Activated CD4-positive, alpha-beta T cell treated with anti-CD3 and anti-CD28 coated beads, Interleukin-2, amount 10 ng/mL, durations not matched to agents 24 days and 14 days (primary cell): ENCODE measurements at places on chromosomes 1 and 21.

- H3K4me1 ChIP-seq, result peaks cover 9% of the 10 kb centered on the region
- H3K27ac ChIP-seq, result no peak overlapping the region
- H3K36me3 ChIP-seq, result peaks cover 56% of the 10 kb centered on the region
- DNase-seq, result no peak
- no peak overlapping the region for H3K4me3 ChIP-seq
Measured at GRCh38 chr1:100077531-100077930, 55.2 kb downstream of the SASS6 start.

DNA sequence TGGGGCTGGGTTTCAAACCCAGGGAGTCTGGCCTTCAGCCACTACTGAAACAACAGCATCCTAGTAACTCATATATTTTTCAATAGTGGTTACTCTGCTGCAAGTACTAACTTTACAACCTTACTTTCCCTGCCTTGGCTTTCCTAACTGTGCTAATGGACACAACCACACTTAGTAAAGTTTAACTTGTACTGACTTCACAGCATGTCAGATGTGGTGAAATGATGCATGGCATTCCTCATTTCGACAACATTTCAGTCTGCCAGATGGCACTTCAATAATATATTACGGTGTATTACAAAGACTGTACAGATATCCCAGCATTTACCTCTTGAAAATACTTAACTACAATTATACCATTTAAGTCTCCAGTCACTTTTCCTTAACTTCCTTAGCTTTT is 27.8 kb downstream of the LRRC7 start:
- no peaks in the 10 kb centered on the region for H3K4me1 ChIP-seq
- DNase-seq, result no peak
- H3K27ac ChIP-seq, result no peak overlapping the region
- H3K36me3 ChIP-seq, result no peaks in the 10 kb centered on the region

DNA sequence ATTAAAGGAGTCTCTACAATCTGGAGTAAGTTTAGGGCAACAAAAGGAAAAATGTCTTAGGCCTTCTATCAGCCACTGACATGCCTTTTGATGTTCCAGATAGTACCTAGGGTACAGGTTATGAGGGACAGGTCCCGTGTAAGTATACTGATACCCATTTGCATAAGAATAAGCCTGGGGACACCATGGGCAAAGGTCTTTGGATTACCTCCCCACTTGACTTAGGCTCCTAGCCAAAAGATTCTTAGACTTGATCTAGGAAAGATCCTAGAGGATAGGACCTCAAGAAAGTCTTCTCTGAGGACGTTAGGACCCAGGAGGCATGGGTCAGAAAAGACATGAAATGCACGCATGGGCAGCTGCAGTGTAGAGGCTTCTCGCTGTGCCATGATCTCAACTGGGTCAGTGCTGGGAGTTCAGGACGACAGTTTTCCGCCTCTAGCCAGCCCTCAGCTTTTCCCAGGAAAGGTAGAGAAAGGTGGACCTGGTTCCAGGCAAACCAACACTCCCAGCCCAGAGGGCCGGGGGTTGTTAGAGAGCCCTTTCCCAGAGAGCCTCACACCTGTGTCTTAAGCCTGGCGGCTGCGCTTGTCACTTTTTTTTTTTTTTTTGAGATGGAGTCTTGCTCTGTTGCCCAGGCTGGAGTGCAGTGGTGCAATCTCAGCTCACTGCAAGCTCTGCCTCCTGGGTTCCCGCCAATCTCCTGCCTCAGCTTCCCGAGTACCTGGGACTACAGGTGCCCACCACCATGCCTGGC is 26.6 kb downstream of the MSTO1 start:
- peak overlapping the region; percentile 92 for H3K4me3 ChIP-seq
- peaks cover 16% of the 10 kb centered on the region for H3K4me1 ChIP-seq
- no peaks in the 10 kb centered on the region for H3K36me3 ChIP-seq
- no peaks in the 10 kb centered on the region for H3K27me3 ChIP-seq
- H3K27ac ChIP-seq, result peak overlapping the region; percentile 88

DNA sequence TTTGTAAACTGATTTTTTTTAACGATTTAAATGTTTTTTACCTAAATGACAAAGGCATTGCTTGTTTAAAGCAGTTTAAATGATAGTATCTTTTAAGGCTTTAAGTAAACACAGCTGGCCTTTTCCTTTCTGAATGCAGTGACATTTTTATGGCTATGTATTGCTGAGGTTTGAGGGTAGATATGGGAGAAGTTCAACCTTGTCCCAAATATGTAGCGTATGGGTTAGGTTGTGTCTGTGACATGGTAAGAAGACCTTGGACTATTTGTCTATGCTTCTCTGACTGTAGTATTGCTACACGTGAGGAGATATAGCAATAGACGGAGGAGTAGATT is 32.5 kb downstream of the PKNOX1 start:
- H3K27me3 ChIP-seq, result no peaks in the 10 kb centered on the region
- no peak for DNase-seq
- no peak overlapping the region for H3K27ac ChIP-seq
- peaks cover 2% of the 10 kb centered on the region for H3K4me1 ChIP-seq
- peaks cover 38% of the 10 kb centered on the region for H3K36me3 ChIP-seq
- H3K4me3 ChIP-seq, result no peak overlapping the region

DNA sequence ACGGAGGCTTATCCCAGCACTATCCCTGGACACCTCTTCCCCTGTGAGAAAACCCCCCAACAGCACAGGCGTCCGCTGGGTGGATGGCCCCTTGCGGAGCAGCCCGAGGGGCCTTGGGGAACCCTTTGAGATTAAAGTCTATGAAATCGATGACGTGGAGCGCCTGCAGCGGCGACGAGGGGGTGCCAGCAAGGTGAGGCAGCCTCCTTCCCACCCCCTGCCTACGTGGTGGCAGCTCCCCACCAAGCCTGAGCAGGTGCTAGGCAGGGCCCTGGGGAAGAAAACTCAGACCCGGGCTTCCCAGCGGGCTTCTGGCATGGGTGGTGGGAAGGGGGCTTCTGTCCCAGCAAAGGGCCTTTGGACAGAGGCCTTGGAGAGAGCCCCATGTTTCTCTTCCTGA is 543.3 kb downstream of the KIF26B start:
- no peak overlapping the region for H3K4me3 ChIP-seq
- no peak overlapping the region for H3K27ac ChIP-seq
- H3K4me1 ChIP-seq, result no peaks in the 10 kb centered on the region
- no peaks in the 10 kb centered on the region for H3K27me3 ChIP-seq
- no peak for DNase-seq

DNA sequence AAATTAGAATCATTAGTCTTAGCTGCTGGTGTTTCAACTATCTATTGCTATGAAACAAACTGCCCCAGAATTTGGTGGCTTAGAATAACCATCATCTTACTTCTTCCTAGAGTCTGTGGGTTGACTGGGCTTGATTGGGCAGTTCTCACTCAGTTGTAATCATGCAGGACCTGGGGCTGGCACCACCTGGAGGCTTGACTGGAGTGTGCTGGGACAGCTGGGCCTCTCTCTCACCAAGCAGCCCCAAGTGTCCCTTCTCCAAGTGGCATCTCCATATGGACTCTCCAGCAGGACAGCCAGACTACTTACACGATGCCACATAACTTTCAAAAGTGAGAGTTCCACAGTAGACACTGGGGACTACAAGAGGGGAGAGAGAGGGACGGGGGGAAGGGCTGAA is 140.3 kb upstream of the ATP1B1 start:
- H3K27ac ChIP-seq, result no peak overlapping the region
- no peaks in the 10 kb centered on the region for H3K36me3 ChIP-seq
- peaks cover 6% of the 10 kb centered on the region for H3K27me3 ChIP-seq
- no peak overlapping the region for H3K4me3 ChIP-seq
- H3K4me1 ChIP-seq, result peaks cover 2% of the 10 kb centered on the region
- no peak for DNase-seq

DNA sequence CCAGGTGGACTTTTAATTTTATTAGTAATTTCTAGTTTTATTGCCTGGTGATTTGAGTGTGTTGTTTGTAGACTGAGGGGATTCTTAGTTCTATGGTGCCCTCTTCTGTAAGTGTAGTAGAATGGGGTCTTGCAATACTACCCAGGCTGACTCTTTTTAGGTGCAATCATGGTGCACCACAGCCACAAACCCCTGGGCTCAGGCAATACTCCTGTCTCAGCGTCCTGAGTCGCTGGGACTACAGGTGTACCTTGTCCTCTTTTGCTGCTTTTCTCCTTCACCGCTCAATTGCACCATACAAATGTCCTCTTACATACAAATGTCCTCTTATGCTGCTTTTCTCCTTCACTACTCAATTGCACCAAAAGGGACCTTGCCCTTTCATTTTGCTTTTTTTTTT is 43.1 kb downstream of the SCP2 start:
- no peaks in the 10 kb centered on the region for H3K4me1 ChIP-seq
- H3K36me3 ChIP-seq, result peaks cover 1% of the 10 kb centered on the region
- no peak overlapping the region for H3K4me3 ChIP-seq
- no peak overlapping the region for H3K27ac ChIP-seq

DNA sequence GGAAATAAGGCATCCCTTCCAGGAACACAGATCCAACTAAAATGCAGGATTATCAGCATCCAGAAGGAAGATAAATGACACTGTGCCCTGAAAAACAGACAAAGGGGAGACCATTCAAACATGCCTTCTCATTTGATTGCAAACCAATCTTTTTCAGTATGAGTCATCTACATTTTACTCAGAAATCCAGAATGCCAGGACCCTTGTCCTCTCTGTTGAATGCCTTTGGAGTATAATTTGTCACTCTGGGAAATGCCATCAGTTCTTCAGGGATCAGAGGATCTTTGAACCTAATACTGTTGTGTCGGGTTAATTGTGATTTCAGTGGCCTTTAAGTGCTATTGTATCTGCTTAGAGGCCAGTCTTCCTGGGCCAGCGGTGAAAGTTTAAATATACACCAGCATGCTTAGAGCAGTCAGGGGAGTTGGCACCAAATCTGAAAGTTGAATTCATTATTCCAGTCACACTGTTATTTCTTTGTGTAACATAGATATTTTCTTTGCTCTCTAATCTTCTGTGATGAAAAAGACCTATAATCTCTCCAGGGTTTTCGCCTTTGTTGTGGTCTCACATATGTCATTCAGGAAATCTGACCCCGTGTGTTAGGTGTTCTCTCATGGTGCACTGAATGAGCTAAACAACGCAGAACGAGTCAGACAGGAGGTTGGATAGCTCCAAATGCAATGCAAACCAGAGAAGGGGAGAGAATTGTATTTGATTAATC is 364.8 kb upstream of the SGIP1 start:
- H3K4me3 ChIP-seq, result peak overlapping the region; percentile 20
- peak; percentile 73 for DNase-seq
- no peaks in the 10 kb centered on the region for H3K36me3 ChIP-seq
- H3K27ac ChIP-seq, result no peak overlapping the region
- H3K4me1 ChIP-seq, result peaks cover 20% of the 10 kb centered on the region

DNA sequence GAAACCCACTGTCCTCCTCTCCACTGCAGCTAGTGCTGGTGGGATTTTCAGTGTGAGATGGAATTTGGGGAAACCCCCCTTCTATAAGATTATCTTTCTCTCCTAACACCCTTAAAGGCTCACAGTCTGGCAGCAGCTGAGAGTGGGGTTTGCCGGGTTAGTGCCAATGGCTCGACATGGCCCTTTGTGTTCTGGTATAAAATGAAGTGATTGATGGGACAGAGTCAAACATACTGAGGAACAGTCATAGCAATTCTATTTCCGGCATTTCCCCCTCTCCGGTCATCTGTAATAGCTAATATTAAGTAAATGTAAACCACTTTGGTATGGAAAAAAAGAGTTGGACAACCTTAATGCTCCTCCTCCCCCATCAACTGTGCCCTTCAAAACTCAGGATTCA is 37.6 kb downstream of the TFF3 start:
- no peaks in the 10 kb centered on the region for H3K4me1 ChIP-seq
- H3K36me3 ChIP-seq, result peaks cover 2% of the 10 kb centered on the region
- no peaks in the 10 kb centered on the region for H3K27me3 ChIP-seq
- no peak overlapping the region for H3K4me3 ChIP-seq
- DNase-seq, result no peak

DNA sequence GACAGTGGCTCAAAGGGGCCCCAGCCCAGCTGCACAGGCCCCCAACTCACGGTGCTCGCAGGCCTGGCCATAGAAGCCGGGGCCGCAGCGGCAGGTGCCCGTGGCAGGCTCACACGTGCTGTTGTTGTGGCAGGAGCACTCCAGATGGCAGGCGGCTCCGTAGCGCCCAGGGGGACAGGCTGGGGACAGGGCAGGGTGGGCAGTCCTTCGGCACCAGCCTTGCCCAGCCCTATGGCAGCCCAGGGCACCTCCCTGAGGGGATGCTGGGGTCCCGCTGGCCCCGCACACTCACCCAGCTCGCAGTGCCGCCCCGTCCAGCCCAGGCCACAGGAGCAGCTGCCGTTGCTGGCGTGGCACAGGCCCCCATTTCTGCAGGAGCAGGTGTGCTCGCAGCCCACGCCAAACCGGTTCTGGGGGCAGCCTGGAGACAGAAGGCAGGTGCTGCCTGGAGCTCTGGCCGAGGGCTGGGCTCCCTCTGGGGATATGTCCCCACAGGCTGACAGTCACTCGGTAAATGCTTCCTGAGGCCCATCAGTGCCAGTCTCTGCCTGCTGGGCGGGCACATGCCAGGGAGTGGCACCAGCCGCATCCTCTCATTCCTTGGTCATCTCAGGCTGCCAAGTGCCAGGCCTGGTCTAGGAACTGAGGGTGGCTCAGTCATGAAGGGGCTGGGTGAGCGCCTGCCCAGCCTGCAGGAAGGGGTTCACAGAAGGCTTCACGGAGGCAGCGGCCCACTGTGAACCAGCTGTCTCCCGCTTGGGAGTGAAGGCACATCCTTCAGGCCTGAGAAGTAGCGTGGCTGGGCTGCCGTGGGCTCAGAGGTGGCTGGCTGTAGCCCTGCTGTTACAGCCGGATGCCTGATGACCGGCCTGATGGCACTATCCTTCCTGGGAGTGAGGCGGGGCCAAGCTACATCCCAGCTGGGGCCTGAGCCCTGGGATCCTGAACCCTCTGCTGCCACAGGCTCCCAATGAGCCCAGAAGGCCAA is 40.1 kb downstream of the ARHGEF16 start:
- peaks cover 2% of the 10 kb centered on the region for H3K4me1 ChIP-seq
- no peaks in the 10 kb centered on the region for H3K27me3 ChIP-seq
- no peak for DNase-seq

DNA sequence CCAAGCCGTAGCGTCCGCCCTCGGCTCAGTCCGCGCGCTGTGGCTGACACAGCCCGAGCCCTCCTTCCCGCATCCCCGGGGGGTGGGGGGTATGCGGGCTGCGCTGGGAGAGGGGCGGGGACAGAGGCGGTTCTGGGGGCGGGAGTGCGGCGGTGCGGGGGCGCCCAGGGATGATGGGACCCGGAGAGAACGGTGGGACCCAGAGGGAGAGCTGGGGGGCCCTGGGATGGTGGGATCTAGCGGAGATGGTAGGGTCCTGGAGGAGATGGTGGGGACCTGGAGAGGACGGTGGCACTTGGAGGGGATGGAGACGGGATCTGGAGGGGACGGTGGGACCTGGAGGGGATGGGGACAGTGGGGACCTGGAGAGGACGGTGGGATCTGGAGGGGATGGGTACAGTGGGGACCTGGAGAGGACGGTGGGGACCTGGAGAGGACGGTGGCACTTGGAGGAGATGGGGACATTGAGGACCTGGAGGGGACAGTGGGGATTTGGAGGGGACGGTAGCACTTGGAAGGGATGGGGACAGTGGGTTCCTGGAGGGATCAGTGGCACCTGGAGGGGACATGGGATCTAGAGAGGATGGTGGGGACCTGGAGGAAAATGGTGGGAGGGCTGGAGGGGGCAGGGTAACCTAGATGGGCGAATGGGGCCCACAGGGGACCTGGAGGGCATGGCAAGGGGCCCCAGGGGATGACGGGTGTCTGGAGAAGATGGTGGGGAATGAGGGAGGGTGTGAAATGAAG is 477 bp downstream of the SNAP47 start:
- H3K4me3 ChIP-seq, result peak overlapping the region; percentile 98
- DNase-seq, result peak; percentile 62
- H3K4me1 ChIP-seq, result peaks cover 26% of the 10 kb centered on the region
- peaks cover 2% of the 10 kb centered on the region for H3K27me3 ChIP-seq
